GM19239 (cell line): ENCODE measurements at places on chromosomes 13 and 19.

- DNase-seq, result no peak
Observed at GRCh38 chr19:49430172-49430677, 5.0 kb downstream of the GFY start.

- DNase-seq, result peak; percentile 75
Observed at GRCh38 chr19:3075605-3076431, 13.5 kb upstream of the TLE5 start.

GRCh38 chr13:107808389-107808788 is 406.9 kb downstream of the LIG4 start:
- no peak for DNase-seq

DNA sequence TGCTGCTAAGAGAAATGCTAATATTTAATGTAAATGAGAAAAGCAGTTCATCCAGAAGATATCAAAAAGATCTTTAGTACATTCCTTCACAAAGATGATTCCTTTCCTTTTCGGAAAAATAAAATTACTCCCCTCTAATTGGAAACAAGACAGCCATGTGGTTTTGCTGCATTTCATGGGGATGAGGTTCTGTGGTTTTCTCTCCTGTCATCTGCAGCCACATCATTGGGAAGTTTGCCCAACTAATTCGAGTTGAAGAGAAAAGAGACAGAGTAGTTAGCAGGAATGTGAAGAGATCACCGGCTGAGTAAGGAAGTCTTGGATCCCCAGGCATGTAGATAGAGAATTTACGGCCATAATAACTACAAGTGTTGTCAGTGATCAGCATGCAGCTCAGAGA is 122.1 kb downstream of the CYSLTR2 start:
- DNase-seq, result no peak

- DNase-seq, result no peak
Observed at GRCh38 chr19:18109341-18109732, 11.8 kb downstream of the MAST3 start.

- no peak for DNase-seq
Observed at GRCh38 chr13:62847520-62847919, 1431.9 kb upstream of the PCDH20 start.

DNA sequence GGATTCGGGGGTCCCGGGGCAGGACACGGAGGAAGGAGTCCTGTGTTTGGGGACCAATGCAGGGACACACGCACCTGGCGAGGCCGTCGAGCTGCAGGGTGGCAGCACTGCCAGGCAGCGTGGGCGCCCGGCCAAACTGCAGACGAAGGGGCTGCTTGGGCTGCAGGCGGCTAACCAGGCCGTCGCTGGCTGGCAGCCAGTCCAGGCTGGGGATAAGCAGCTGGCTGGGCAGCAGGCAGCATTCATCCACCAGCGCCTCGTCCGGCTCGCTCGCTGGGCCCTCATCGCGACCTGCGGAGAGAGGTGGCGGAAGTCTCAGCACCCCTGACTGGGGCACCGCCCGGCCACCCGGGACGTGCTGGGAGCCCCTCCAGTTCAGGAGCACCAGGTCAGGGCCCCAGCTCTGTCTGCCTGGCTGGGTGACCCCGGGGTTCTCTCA is 11.5 kb downstream of the CFD start:
- no peak for DNase-seq

GRCh38 chr13:76792731-76793347 is 93.4 kb downstream of the KCTD12 start:
- DNase-seq, result no peak

- DNase-seq, result no peak
Observed at GRCh38 chr19:54316746-54317107, 3.8 kb upstream of the LILRA5 start.

GRCh38 chr19:2540646-2541454 is 64.9 kb downstream of the GADD45B start:
- DNase-seq, result no peak

DNA sequence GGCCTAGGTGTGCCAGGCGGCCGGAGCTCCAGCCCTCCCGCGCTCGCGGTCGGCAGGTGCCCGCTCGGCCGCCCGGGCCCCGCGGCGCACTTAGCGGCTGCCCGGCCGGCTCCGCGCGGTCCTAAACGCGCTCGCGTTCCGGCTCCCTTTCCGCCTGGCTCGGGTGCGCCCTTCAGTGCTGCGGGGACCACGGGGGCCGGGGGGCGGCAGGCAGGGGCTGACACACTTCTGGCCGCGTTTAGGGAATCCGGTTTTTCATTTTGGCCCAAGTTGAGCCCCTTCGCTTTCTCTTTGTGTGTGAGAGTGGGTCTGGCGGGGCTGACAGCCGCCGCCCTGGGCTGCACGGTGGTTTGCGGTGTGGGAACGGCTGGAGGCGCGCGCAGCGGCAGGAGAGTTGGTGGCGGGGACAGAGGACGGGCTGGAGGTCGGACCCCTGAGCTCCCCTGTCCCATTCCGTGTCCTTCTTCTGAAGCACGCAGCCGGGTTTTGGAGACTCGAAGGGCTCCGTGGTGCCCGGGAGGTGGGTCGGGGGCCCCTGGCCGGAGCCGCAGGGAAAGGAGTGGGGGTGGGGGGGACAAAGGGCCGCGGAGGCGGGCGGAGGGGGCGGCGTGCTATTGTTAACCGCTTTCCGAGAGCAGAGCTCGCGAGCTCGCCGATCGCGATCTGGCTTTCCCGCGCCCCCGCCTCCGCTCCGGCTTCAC is 3.1 kb downstream of the FGF9 start:
- DNase-seq, result no peak

GRCh38 chr19:23917856-23918255 is 3.2 kb downstream of the ZNF726 start:
- DNase-seq, result no peak

GRCh38 chr13:110944121-110944967 is 29.5 kb upstream of the ANKRD10 start:
- DNase-seq, result peak; percentile 25

GRCh38 chr19:47145639-47146486 is 15.2 kb downstream of the SAE1 start:
- DNase-seq, result no peak

DNA sequence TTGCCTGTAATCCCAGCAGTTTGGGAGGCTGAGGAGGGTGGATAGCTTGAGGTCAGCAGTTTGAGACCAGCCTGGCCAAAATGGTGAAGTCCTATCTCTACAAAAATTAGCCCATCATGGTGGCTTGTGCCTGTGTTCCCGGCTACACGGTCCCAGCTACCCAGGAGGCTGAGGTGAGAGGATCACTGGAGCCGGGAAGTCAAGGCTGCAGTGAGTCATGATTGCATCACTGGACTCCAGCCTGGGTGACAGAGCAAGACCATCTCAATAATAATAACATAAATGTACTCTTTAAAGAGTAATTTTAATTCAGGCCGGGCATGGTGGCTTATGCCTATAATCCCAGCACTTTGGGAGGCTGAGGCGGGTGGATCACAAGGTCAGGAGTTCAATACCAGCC is 38.7 kb downstream of the SKA3 start:
- no peak for DNase-seq
